Lung microvascular endothelial cell (primary cell): ENCODE measurements at places on chromosomes 16 and 17.

- no peak for DNase-seq
Measured at GRCh38 chr17:17535957-17536356, 39.8 kb upstream of the RASD1 start.

DNA sequence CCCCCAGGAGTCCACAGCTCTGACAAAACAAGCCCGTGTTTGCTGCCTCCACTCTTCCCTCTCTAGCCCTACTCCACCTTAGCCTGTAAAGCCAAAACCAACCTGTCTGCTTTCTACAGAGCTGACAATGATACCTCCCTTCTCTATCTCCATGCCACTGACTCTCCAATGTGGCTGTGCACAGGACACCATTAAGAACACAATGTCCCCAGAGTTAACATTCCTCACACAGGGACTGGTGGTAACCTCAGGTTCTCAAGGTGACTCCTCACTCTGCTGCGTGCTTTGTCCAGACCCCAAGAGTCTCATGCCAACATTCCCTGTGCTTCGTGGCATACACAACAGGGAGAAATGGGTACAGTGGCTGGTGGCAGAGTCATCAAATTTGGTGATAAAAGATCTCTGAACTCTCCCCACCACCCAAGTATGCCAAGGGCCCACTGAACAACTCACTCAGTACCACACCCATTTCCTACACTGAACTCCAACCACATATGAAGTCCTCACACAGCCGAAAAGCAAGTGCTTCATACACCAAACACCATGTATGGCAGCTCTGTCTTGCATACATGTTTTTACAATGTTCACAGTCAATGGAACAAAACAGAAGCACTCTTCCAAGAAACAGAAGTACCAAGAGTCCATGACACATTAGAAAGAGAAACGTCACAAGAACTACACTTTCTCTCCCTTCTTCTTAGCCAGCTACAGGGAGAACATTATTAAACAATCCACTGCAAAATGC, 21.1 kb downstream of the CSNK2A2 start:
- DNase-seq: no peak

DNA sequence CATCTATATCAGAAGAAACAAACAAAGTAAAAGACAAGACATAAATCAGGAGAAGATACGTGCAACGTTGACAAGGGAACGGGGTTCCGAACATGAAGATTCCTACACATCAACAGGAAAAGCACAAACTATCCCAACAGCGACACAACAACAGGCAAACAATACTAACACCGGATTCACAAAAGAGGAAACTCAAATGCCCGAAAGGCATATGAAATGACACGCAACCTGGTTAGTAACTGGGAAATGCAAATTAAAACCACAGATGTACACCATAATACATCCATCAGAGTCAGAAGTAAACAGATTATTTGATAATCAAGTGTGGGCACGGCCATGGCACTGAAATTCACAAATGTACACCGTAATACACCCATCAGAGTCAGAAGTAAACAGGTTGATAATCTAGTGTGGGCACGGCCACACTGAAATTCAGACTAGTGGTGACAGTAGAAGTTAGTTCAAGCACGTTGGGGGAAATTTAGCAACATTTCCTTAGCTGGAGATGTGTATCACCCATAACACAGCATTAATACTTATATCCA, 171.9 kb upstream of the RPH3AL start:
- DNase-seq: no peak

DNA sequence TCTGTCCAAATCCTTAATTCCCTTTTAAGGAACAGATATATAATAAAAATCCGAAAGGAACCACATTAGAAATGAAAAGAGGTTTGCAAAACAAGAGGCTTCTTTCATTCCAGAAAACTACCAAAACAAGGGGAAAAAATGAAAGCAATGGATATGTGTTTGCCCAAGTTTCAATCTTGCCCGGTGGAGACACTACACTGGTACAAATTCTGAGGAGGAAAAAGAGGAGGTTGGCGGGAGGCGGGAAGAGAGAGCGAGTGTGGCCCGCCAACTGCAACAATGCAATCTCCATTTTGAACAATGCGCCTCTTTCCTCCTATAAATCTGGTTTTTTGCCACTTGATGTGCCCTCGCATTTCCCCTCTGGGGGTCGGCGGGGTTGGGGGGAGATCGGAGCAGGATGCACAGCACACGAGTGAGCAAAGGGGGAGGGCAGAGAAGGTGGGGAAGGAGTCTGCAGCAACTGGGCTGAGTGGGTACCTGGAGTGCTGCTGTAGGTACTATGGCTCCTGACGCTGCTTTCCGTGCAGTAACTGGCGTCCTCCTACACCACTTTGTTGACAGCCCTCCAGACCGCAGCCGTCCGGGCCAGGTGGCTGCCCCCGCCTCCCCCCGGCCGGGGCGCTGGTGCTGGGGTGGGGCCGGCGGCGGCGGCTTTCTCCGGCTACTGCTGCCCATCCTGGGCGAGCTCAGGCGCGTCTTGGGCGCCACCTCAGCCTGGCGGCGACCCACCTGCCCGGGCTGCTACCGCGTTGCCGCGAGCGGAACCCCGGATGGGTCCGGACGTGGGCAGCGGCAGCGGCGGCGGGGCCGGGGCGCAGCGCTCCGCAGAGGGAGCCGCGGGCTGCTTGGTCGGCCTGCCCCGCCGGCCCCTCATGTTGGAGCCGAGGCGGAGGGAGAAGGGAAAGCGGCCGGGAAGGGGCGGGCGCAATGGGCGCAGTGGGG, 93.8 kb upstream of the PLEKHM1 start:
- DNase-seq: peak; percentile 51

DNA sequence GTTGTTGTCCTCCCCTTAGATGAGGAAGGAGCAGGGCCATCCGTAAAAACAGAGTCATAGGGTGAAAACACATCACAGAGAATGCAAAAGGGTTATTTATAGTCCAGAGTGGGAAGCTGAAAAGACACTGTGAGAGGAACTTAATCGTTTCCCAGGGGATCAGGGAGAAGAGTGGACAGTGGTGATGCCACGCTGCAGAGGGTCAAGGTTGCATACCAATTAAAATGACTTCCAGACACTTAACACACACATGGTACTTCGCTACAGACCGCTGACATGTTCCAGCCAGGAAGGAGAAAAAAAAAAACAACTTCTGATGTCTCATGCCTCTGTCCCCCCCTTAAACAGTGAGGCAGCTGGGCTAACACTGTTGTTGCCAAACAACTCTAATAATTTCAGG, 713.8 kb upstream of the RBFOX1 start:
- no peak for DNase-seq

GRCh38 chr16:58235663-58236062, 37.8 kb upstream of the CSNK2A2 start:
- DNase-seq: no peak

DNA sequence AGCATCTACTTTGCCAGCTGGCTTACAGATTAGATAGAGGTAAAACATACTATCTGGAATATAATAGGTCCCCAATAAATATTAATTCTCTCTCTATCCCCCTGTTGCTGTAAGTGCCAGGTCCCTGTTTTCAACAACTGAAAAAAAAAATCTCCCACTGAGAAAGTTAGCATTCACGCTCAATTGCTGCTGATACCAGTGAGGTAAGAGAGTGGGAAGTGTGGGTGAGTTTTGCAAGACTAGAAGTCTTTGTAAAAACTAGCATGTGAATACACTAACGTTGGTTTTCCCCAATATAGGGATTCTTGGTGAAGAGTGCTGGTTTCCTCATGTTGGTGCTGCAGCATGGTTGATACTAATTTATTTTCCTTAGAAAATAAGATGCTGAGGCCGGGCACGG, 11.7 kb upstream of the TAOK1 start:
- DNase-seq: no peak

DNA sequence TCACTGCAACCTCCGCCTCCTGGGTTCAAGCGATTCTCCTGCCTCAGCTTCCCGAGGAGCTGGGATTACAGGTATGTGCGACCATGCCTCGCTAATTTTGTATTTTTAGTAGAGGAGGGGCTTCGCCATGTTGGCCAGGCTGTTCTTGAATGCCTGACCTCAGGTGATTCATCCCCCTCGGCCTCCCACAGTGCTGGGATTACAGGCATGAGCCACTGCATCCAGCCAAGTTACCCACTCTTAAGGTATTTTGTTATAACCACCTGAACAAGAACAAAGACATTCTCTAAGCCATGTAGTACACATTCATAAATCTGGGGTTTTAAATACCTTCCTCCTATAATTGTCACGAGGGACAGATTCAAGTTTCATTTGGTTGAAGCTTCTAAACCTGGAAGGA, 12.3 kb upstream of the TMEM170A start:
- no peak for DNase-seq

DNA sequence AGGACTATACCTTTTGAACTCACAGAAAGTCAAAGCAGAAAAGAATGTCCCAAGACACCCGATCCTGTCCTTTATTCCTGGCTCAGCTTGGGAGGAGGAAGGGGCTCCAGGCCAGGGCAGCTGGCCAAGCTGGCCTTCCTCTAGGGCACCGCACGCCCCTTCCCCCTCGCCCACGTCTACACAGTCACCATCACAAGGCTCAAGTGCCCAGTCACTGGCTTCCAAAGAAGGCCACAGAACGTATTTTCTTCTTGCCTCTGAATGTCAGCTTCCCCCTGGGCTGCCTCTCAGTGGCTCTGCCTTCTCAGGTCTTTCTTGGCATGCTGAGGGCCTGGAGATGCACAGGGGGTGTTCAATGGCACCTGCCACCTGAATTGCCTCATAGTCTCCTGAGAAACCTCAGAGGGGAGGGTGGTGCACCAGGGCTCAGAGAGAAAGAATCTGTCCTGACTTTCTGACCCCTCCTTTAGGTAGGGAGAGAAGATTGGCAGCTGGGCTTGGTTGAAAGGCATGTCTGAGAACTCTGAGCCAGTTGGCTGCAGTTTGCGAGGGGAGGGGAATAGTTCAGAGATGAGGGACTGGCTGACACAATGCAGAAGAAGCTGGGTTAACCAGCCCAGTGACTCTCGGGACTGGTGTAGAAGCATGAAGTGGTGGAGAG, 2.1 kb downstream of the DHRS11 start:
- DNase-seq: no peak

DNA sequence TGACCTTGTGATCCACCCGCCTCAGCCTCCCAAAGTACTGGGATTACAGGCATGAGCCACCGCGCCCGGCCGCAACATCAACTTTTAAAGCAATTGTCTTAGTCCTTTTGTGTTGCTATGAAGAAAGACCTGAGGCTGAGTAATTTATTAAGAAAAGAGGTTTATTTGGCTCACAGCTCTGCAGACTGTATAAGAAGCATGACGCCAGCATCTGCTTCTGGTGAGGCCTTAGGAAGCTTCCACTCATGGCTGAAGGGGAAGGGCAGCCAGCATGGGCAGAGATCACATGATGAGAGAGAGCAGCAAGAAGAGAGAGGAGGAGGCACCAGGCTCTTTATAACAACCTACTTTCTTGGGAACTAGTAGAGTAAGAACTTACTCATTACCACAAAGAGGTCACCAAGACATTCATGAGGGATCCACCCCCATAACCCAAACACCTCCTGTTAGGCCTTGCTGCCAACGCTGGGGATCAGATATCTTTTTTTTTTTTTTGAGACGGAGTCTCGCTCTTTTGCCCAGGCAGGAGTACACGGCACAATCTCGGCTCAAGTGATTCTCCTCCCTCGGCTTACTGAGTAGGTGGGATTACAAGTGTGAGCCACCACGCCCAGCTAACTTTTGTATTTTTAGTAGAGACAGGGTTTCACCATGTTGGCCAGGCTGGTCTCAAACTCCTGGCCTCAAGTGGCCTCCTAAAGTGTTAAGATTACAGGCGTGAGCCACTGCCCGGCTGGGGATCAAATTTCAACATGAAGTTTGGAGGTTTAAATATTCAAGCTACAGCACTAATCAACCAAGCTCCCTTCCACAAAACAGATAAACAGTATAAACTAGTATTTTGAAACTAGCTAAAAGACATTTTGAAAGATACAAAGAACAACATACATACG, 21.4 kb upstream of the GPT2 start:
- no peak for DNase-seq

GRCh38 chr17:68398691-68399637, 58.3 kb downstream of the WIPI1 start:
- DNase-seq: peak; percentile 85

- no peak for DNase-seq
Measured at GRCh38 chr17:64038331-64039105, 18.1 kb upstream of the ICAM2 start.

- DNase-seq: no peak
Measured at GRCh38 chr16:52128361-52128760, 418.6 kb downstream of the TOX3 start.

DNA sequence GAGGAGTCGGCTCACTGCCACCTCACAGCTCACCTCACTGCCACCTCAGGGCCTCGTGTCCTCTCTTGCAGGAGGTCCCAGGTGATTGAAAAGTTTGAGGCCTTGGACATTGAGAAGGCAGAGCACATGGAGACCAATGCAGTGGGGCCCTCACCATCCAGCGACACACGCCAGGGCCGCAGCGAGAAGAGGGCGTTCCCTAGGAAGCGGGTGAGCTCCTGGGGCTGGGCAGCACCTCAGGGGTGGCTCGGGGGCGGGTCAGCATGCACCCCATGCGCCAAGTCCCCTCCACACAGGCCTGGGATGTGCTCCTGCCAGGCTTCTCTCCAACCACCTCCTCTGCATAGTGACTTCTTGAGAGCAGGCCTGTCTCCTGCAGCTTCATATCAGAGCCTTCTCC, 63.6 kb downstream of the PLD6 start:
- DNase-seq: no peak

GRCh38 chr16:88886420-88886844, 20.0 kb upstream of the PABPN1L start:
- no peak for DNase-seq
